ENCODE measurements at places on chromosomes 3 and 15.

- no peak for DNase-seq
These were observed 72.6 kb downstream of the ST6GAL1 start for GRCh38 chr3:187002915-187003314.

DNA sequence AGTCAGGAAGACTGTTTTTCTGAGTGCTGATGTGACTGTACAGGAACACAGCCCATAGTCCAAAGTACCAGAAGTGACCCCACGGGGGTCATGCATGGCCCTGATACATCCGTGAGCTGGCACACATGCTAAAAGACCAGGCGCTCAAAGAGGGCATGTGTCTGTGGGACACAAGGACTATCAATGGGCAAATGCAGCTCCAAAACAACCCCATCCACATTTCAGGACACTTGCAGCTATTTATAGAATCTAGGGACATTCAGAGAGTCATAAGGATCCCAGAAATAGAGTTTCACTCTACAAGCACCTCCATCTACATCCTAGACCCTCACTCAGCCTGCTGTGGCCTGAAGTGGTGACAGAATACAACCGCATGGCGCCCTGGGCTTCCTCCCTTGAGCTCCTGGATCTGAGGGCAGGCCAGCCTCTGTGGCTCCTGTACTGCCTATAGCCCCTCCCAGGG lies 17.0 kb downstream of the SLC25A20 start:
- no peak for DNase-seq

GRCh38 chr3:61610316-61610715 lies 48.9 kb downstream of the PTPRG start:
- no peak for DNase-seq

DNA sequence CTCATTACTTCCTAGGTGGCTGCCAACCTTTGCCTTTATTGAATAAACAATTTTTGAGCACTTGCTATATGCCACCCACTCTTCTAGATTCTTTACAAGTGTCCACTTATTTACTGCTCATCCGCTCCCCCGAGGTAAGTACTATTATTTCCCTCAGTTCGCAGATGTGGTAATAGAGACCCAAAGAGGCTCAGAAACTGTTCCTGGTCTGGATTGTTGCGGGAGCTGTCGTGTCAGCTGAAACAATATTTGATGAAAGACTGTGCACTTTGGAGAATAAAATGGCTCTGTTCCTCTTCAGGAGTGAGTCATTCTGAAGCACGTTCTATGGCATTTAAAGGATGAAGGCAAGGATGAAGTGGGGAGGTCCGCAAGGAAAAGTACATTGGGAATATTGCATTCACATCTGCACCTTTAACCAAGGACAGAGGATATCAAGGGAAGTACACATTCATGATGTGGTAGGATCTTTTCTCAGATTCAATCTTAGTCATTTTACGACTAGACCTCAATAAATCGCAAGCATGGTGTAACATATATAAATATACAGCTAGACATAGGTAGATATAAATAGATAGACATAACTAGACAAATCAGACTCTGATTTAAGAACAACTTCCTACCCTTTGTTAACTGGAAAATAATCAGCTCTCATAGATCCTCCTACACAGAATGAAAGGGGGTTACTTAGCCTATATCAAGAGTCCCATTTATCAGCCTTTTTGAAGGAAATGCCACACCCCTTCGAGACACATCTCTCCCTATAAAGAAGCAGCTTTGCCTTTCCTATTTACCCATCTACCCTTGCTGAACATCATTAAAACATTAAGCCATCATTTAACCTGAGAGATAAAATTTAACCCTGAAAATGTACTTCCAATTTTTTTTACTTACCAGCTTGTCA lies 70.3 kb downstream of the RORA start:
- no peak for DNase-seq

DNA sequence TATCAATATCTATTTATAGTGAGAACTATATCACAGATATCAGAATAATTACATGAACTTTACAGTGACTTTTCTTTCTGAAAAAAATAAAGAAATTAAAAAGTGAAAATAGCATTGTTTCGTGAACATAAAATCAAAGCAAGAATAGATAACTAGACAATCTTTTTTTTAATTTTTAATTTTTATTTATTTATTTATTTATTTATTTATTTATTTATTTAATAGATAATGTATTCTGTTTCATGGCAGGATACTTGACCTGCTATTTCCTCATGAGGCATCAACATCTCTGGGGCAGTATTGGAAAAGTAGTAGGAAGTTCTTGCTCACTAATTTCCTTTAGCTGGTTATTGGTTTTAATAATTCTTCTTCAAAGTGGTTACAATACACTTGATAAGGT lies 33.3 kb downstream of the SLITRK3 start:
- DNase-seq = no peak

DNA sequence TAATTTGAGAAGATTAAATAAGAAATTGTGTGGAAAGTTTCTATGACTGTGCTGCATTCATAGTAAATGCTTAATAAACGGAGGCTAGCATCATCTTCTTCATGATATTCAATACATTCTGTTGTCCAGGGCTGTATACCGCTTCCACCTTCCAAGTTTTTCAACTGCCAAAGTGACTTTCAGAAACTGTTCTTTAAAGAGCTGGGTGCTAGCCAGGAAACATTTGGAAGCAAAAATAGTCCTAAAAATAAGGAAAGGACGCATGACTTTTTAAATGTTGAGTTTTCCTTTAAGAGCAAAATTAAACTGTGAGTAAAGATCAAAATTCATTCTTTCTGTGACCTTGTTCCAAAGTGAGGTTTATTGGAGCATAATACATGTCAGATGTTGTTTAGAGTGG lies 9.4 kb upstream of the ERC2 start:
- no peak for DNase-seq

DNA sequence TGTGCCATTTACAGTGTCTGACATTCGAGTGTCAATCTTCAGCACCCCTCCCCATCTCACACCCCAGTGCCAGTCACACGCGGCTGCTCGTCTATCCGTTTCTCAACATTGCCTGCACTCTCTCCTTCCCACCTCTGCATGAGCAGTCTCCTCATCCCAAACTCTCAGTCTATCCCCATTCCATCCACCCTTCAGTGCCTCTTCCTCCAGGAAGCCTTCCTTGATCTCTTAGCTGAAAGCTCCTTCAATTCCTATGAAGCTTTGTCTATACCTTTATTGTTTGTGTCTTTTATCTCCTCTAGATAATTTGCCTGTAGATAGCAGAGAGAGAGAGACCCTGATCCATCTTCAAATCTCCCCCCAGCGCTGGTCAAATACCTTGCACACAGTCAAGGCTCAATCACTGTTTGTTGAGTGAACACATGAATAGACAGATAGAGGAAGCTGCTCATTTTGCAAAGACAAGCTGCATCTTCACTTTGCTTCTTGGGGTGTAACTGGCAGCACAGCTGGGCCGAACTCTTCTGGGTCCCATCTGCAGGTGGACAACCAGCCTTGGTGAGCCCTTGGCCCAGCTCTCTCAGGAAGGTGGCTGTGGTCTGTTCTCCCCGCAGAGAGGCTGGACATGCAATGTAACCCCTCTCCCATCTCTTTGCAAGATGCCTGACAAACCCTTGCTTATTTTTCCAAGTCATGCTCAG lies 52.8 kb downstream of the ITGA11 start:
- no peak for DNase-seq

DNA sequence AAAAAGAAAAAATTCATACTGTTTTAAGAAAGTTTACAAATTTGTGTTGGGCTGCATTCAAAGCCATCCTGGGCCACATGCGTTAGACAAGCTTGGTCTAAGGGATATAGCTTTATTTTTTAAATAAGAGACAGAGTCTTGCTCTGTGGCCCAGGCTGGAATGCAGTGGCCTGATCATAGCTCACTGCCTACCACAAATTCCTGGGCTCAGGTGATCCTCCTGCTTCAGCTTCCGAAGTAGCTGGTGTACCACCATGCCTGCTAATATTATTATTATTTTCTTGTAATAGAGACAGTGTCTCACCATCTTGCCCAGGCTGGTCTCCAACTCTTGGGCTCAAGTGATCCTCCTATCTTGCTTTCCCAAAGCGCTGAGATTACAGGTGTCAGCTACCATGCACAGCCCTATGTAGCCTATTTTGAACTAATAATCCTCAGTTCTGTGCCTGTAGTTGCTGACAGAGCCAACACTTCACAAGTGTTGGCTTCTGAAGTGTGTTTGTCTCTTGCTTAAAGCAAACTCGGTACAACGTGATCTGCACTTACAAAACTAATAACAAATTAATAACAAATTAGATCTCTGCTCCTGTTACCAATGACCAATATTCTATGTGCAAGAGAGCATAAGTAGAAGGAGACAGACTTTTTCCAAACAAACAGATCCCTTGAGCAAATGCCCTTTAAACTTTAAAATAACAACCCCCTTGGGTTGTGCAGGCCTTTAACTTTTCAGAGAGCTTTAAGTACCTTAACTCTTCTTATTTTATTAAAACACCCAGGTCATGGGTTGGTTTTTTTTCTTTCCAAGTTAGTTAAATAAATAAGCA lies 135.2 kb downstream of the VGLL4 start:
- DNase-seq = no peak

GRCh38 chr3:34361921-34362320 lies 563.5 kb downstream of the PDCD6IP start:
- no peak for DNase-seq

DNA sequence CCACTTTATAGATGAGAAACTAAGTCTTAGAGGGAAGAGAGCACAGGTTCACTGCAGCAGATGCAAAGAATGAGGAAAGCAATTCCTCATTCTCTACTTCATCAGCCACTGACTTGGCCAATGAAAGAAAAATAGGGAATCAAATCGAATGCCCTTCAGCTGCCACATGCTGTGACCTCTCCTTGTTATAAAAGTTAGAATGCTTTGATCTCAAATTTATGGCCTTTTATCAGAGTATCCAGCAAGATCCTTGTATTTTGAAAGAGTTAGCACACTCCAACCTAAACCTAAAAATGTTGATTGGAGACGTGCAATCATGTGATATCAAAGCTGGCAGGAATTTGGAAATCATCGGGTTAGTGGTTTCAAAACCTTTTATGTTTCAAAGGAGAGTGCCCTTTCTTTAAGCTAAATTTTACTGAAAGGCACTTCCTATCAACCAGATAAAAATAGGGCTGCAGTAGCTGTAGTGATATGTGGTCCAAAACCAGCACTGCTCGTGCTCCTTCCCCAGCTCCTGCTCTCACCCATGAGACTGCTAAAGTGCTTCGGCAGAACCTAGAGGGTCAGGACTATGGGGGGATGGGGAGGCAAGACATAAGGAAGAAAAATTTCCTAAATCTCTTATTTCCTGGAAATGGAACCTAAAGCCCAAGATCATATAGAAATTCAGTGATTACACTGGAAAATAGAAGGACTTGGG lies 617.0 kb downstream of the PYDC2 start:
- DNase-seq = no peak

GRCh38 chr15:76274226-76274625 lies 37.0 kb downstream of the ETFA start:
- no peak for DNase-seq

- no peak for DNase-seq
These were observed 57.0 kb upstream of the NR2E3 start for GRCh38 chr15:71753346-71753745.

DNA sequence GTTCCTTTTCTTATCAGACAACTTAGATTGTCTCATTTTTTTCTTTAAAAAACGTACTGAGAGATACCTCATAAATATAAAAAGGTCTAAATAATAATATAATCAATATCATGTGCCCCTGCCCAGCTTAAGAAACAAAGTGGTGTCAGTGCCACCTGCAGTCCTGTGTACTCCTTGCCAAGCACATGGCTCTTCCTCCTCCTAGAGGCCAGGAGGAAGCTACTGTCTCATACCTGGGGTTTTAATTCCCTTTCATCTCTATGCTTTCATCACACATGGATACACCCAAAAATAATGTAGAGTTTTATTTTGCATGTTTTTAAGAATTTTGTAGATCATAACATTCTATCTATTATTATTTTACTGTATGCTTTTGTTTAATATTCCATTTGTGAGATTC lies 98.6 kb upstream of the C15orf61 start:
- DNase-seq = no peak

DNA sequence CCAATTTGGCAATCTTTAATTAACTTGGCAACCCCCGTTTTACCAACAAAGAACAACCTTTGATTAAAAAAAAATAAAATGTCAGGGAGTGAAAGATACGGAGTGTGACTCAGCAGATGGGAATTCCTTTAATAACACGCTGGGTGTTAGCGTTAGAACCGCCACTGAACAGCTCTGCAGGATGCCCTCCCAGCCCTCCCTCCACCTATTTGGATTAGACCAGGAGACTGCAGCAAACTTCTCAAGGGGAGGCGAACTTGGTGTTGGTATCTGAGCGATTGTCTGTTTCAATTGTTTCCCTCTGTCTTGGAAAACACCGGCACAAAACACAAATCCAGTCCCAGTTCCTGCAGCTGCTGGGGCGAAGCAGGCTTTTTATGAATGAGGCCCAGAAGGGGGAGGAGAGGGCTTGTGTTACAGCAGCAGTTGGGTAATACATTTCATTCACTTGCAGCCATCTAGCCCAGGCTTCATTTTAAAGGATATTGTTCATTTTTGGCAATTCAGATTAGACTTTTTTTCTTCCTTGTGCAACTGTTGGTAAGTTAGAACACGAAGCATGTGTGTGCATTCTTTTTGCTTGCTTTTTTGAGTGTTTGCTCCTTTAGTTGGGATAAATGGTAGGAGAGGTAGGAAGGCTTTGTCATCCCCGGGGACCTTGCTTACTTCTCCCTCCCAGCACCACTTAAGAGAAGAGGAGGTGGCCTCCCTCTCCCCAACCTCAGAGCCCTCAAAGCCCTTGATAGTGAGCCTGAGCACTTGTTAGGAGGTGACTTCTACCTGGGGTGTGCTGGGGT lies 152.3 kb downstream of the IGF1R start:
- DNase-seq = peak; percentile 55

- DNase-seq = peak; percentile 61
These were observed 32.8 kb downstream of the DNASE1L3 start for GRCh38 chr3:58177747-58178527.

- DNase-seq = no peak
These were observed 785.3 kb downstream of the ROBO2 start for GRCh38 chr3:77825001-77825827.

GRCh38 chr3:76997733-76998132 lies 42.2 kb upstream of the ROBO2 start:
- DNase-seq = no peak

DNA sequence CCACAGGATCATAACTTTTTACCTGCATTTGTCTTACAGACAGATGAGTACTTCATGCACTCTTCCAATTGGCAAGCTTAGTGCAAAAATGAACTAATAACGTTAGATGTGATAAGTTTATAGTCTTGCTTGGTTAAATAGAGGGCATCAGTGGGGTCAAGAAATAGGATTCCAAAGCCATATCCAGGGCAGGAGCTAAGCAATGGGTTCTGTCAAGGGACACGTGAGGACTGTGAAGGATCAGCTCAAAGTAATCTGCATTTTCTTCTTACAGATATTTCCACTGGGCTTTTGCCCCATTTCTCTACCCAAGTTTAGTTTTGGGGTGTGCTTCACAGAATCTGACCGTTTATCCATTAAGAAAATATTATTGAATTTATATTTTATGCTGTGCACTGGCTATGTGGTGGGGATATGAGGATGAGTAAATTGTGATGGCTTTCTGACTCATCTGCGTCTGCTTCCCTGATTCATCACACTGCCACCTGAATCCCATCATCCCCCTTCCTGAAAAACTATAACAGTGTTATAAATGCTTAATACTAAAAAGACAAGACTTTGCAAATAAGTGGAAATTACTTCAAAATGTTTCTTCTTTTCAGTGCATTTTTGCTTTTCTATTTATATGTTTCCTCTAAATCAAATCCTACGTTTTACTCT lies 17.5 kb downstream of the PPP2R3A start:
- no peak for DNase-seq
